ENCODE measurements at places on chromosomes 5 and 9. TPM values are rescaled to one million over a fixed set of nuclear protein-coding genes. Genes with fewer than 3 reads are reported as not detected.

RNF183 gene
- total RNA-seq: 1.4 TPM

PLAA gene
- total RNA-seq: 28.4 TPM

MZB1 gene
- total RNA-seq: 10.2 TPM

CDH10 gene
- 0.57 TPM for total RNA-seq

PLAC8L1 gene
- not detected for total RNA-seq
